Putamen (tissue), 1 donor: ENCODE measurements at places on chromosomes 5 and 9.

GRCh38 chr5:39159811-39160490 lies 59.4 kb downstream of the FYB1 start:
- DNase-seq, result no peak

DNA sequence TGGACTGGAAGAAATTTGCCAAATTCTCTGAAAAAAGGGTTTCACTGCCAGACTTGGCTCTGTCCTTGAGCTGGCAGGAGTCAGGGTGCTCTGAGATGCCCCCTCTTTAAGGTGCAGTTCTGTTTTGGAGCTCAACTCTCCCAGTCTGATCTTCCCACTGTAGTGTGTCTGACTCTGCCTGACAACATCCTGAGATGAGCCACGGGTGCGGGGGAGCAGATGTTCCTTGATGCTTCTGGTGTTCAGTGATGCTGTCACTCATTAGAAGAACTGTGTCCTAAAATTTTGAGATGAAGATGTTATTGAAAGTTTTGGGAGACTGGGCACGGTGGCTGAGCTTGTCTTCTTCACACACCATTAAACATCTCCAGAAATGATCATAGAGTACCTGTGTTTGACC lies 78.2 kb downstream of the BASP1 start:
- peak; percentile 30 for DNase-seq

- no peak for DNase-seq
Measured at GRCh38 chr5:64575561-64575960, 69.7 kb downstream of the RGS7BP start.

GRCh38 chr9:130920762-130921299 lies 18.2 kb downstream of the FIBCD1 start:
- DNase-seq, result no peak

DNA sequence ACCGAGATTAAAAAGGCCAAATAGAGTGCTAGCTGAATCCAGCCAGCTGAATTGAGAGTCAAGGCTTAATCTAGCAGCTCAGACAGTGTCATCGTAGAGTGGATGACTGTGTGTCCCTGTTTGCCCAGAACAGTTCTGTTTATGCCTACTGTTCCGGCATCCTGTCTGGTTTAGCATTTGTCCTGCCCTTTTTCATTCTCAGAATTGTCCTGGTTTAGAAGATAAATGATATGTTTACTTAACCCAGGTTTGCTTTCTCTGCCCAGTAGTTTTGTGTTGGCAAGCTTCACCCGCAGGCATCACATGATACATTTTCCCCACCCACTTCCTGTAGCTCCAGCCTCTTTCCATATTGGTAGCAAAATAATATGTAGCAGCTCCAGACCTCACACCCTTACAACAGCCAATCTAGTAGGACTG lies 41.3 kb upstream of the ZSWIM6 start:
- no peak for DNase-seq

GRCh38 chr9:34536685-34537084 lies 13.9 kb upstream of the ENHO start:
- DNase-seq, result no peak

GRCh38 chr9:18980189-18980588 lies 52.8 kb downstream of the SAXO1 start:
- DNase-seq, result peak; percentile 22

- DNase-seq, result no peak
Measured at GRCh38 chr9:137311986-137312851, 10.1 kb upstream of the NRARP start.

DNA sequence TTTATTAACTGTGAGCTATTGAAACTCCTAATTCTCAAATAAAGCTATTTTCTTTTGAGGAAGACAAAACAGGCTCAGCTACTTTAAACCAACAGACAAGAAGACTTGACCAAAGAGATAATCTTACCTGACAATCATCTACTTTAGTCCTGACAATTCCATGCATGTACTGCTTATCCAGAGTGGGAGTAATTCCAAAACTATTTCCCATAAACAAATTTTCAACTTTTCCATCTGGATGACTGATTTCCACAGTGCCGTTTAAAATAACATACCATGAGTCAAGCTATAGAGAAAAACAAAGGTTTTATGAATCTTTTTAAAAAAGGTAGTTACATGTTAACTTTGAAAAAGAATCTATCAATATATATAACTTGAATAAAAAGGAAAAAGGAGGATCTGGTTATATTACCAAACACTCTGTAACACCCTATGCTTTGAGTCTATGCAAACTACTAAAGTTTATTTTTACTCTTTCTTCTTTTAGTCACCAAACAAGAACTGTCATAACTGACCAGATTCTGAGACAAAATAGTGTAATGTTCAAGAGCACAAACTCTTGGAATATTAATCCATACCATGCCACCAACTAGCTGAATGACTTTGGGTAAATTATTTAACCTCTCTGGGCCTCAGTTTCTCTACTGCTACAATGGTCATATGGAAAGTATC lies 129.7 kb downstream of the RAPGEF6 start:
- DNase-seq, result no peak

GRCh38 chr5:138051441-138052296 lies 18.8 kb upstream of the FAM13B start:
- no peak for DNase-seq

- DNase-seq, result no peak
Measured at GRCh38 chr5:64939772-64940510, 171.2 kb downstream of the CWC27 start.

DNA sequence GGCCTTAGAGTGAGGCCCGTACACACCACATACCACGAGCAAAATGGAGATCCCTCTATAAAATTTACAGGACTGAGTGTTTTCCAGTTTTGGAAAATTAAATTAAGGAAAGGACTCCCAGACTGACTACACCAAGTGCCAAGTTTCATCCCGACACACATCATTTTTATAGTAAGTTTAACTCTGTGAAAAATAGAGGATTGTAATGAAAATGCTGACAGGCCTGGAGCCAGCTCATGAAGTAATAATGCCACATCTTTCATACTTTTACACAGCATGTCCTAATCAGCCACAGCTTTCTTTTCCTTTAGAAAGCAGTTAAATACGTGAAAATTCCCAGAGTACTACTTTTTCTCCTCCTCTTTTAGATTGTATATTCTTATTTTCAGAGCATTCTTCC lies 169.2 kb downstream of the SAXO1 start:
- no peak for DNase-seq

GRCh38 chr5:181153814-181154213 lies 6.4 kb downstream of the OR2V2 start:
- DNase-seq, result no peak

DNA sequence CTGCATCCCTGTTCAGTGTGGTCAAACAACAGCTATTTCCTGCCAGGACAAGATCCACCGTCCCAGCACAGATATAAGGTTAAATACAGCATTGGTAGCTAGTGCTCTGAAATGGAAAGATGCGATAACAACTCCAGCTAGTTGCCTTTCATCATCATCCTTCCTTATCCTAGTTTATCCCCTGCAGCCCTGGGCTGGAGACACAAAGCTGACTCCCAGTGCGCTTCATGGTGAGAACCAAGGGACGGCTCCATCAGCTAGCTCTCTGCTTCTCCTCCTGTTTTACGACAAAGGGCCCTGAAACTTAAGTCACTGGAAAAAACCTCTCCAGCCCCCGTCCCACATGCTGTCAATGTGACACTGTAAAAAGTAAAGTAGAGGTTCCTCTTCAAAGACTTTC lies 37.9 kb downstream of the CDC14B start:
- no peak for DNase-seq

DNA sequence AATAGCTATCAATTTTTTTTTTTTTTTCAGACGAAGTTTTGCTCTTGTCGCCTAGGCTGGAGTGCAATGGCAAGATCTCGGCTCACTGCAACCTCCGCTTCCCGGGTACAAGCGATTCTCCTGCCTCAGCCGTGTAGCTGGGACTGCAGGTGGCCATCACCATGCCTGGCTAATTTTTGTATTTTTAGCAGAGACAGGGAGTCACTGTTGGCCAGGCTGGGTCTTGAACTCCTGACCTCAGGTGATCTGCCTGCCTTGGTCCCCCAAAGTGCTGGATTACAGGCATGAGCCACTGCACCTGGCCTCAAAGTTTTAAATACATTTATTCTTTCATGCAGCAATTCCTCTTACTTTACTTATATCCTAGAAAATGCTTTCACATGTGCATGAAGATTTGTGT lies 17.6 kb downstream of the TRIM14 start:
- DNase-seq, result no peak

DNA sequence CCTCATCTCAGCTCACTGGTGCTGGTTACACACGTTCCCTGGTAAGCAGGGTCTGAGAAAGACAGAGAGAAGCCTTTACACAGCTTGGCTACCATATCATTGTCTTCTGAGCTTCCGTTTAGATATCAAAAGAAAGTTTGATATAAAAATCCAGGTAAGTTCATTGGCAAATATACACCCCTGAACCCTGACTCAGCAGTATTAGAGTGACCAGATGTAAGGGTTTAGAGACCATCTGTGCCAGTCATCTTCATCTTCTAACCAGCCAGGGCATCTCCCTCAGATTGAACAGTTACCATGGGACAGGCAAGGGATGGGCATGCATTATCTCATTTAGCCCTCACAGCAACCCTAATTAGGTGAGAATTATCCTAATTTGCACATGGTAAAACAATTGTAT lies 232.1 kb downstream of the MED10 start:
- no peak for DNase-seq

- DNase-seq, result peak; percentile 80
Measured at GRCh38 chr5:3265131-3265885, 330.3 kb upstream of the IRX1 start.

GRCh38 chr9:86075132-86076109 lies 23.9 kb downstream of the GOLM1 start:
- no peak for DNase-seq

GRCh38 chr5:39052141-39052540 lies 22.1 kb downstream of the RICTOR start:
- no peak for DNase-seq

- no peak for DNase-seq
Measured at GRCh38 chr5:154136141-154136540, 54.4 kb upstream of the GALNT10 start.

DNA sequence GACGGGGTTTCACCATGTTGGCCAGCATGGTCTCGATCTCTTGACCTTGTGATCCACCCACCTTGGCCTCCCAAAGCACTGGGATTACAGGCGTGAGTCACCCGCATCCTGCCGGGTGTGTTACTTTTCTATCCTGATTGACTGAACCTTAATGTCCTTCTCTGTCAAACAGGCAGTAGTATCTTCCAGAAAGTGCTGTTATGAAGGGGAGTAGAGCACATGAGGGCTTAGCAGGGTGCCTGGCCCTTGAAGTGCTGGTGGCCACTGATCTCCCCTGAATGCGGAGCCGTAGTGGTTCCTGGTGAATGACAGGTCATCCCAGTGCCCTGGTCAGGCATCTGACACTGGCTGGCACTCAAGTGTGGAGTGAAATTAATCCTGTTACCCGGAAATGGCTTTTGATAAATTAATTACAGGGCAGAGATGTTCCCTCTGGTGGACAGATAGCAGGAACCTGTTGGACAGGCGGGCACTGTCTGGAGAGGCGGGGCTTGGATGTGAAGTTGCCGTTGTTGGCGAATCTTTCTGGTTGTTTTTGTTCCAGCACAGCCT lies 28.4 kb downstream of the PRRC2B start:
- DNase-seq, result no peak

- no peak for DNase-seq
Measured at GRCh38 chr5:116563736-116564308, 10.8 kb downstream of the SEMA6A start.

DNA sequence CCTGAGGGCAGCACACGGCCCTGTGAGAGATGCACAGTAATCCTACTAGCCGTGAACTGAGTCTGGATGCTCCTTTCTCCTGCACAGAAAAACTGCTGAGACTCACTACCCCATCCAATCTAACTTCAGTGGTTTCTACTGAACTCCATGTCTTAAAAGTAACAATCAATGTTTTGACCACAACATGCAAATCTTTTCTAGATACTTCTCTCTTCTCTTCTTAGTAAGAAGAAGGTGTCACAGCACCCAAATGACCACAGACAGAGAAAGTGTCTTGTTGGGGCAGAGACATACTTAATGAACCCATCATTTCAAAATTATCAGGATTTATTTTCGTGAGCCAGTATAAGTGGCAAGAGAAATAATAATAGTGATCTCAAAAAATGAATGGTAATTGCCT lies 285.8 kb upstream of the MEF2C start:
- DNase-seq, result no peak

DNA sequence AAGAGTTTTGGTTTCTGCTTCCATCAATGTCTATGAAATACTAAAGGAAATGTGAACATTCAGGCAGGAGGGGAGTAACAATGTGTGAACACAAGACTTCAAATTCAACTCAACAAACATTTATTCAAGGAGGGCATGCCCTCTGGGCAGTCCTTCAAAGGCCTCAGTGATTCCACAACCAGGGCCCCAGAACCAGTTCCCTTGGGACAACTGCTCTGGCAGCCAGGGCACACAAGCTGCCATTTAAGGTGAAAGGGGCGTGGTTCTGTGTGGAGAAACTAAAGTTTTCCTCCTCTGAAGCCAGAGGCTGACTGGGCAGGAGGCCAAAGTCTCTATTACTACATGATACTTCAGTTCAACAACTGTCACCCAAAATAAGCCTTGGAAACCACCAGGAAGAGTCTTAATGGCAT lies 3.2 kb downstream of the RBM18 start:
- DNase-seq, result no peak

DNA sequence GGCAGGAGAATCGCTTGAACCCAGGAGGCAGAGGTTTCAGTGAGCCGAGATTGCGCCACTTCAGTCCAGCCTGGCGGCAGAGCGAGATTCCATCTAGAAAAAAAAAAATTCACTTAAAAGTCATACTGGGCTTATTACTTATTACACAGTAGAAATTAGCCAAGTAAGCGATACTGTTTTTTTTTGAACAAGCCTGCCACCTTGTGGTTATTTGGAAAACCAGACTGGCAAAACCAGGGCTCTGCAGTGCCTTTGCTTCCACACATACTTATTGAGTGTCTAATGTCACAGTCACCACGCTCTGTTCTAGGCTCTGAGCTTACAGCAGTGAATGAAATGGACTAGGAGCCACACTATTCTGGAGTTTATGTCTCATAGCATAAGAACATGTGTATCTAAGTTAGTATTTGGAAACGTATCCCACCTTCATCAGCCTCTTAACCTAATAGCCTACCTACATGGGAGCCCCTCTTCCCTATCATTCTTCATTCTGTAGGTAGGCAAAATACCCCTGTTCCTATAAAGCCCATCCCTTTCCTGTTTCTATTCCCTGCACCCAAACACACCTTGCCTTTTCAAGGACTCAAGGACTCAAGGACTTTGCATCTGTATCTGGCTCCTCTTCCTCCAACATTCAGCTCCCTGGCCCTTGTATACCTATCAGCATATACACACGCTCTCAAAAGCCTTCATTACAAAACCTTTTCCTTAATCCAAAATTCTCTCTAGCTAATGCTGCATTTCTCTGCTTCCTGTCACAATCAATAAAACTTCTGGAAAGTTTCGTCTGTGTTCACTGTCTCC lies 13.9 kb upstream of the BASP1 start:
- no peak for DNase-seq

DNA sequence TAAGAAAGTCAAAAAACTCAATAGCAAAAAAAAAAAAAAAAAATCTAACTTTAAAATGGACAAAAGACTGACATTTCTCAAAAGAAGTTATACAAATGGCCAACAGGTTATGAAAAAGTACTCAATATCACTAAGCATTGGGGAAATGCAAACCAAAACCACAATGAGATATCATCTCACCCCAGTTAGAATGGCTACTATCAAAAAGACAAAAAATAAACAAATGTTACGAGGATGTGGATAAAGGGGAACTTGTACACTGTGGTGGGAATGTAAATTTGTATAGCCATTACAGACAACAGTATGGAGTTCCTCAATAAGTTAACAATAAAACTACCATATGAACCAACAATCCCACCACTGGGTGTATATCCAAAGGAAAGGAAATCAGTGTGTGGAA lies 37.2 kb downstream of the ENC1 start:
- DNase-seq, result no peak
